Placental pericyte (primary cell): ENCODE measurements at places on chromosomes 6 and 20. TPM values are rescaled to one million over a fixed set of nuclear protein-coding genes. Genes with fewer than 3 reads are reported as not detected.

Gene SALL4
- total RNA-seq: 0.29 and 0.88 TPM in 2 replicates

Gene LZTS3
- 6.0 and 6.3 TPM in 2 replicates for total RNA-seq

Gene CST3
- total RNA-seq: 191 and 236 TPM in 2 replicates

Gene SLC22A3
- 7.3 and 19.3 TPM in 2 replicates for total RNA-seq

Gene HLA-DRB1
- 0.14 TPM in 1 of 2 replicates, not detected in the other for total RNA-seq

Gene CNBD2
- total RNA-seq: 1.1 and 2.3 TPM in 2 replicates

Gene TNNC2
- 0.66 TPM in 1 of 2 replicates, not detected in the other for total RNA-seq

Gene NRSN1
- total RNA-seq: not detected in 2 replicates

Gene CDKAL1
- total RNA-seq: 14.4 and 30.5 TPM in 2 replicates

Gene PEX3
- total RNA-seq: 8.5 and 18.8 TPM in 2 replicates

Gene LY6G6C
- not detected in 2 replicates for total RNA-seq

Gene ULBP3
- 7.0 and 20.3 TPM in 2 replicates for total RNA-seq

Gene CFAP206
- total RNA-seq: not detected in 2 replicates

Gene PRR18
- total RNA-seq: not detected in 2 replicates

Gene CFAP61
- total RNA-seq: not detected in 2 replicates

Gene PTCRA
- total RNA-seq: not detected in 2 replicates

Gene PRPF6
- total RNA-seq: 48.2 and 74.4 TPM in 2 replicates

Gene IYD
- not detected in 2 replicates for total RNA-seq

Gene ADTRP
- 2.4 and 2.8 TPM in 2 replicates for total RNA-seq

Gene FAM229B
- total RNA-seq: 4.4 and 8.4 TPM in 2 replicates

Gene CHRNA4
- not detected in 2 replicates for total RNA-seq

Gene MLN
- total RNA-seq: not detected in 2 replicates

Gene BPIFB4
- total RNA-seq: not detected in 2 replicates

Gene ESR1
- under 0.01 and 1.0 TPM in 2 replicates for total RNA-seq

Gene BAG2
- 12.7 and 16.2 TPM in 2 replicates for total RNA-seq

Gene RPP21
- 29.5 and 31.4 TPM in 2 replicates for total RNA-seq

Gene CDSN
- total RNA-seq: 0.14 TPM in 1 of 2 replicates, not detected in the other

Gene SLC22A16
- not detected in 2 replicates for total RNA-seq

Gene SCRT2
- not detected in 2 replicates for total RNA-seq

Gene PROKR2
- not detected in 2 replicates for total RNA-seq

Gene EDN3
- 0.14 TPM in 1 of 2 replicates, not detected in the other for total RNA-seq

Gene LGSN
- total RNA-seq: 0.22 TPM in 1 of 2 replicates, not detected in the other

Gene MEP1A
- not detected in 2 replicates for total RNA-seq

Gene DEFB127
- total RNA-seq: not detected in 2 replicates

Gene SNAP25
- under 0.01 and 5.9 TPM in 2 replicates for total RNA-seq

Gene PLEKHG1
- 1.3 and 2.0 TPM in 2 replicates for total RNA-seq

Gene GCM1
- not detected in 2 replicates for total RNA-seq

Gene VIP
- 0.22 TPM in 1 of 2 replicates, not detected in the other for total RNA-seq

Gene NPBWR2
- not detected in 2 replicates for total RNA-seq
